Kidney capillary endothelial cell (primary cell): ENCODE measurements at places on chromosomes 1 and 21.

DNA sequence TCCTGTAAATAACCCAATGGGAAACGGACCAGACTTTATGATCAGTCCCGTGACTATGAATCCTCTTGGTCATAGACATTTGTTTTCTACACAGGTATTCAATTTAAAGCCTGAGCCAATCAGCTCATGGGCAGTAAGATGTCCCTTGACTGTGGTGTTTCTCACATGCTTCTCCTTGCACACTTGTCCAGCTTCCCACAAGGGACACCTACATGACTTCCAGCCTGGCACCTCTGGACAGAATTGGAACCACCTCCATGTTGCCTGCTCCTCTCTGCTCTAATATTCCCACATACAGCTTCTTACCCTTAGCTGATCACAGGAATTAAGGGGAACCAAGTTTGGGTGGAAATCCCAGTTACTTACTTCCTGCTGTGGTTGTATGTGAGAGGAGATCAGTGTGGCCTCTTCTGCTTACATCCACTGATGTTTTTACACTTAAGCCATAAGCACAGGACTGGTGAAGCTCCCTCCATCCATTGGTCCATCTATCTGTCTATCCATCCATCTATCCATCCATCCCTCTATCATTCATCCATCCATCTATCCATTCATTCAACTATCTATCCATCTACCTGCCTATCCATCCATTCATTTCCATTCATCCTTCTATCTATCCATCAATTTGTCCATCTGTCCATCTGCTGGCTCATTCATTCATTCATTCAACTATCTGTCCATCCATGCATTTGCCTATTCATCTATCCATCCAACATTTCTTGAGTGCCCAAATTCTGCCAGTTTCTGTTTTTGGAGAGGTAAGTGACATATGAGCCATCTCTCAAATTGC is 16.4 kb downstream of the RUNX1 start:
- no peak for DNase-seq

- DNase-seq = no peak
Observed at GRCh38 chr21:25133939-25134338, 473.3 kb downstream of the MRPL39 start.

GRCh38 chr1:220711056-220711809 is 21.1 kb downstream of the C1orf115 start:
- DNase-seq = no peak

- no peak for DNase-seq
Observed at GRCh38 chr1:159152031-159152430, 19.4 kb upstream of the CADM3 start.

DNA sequence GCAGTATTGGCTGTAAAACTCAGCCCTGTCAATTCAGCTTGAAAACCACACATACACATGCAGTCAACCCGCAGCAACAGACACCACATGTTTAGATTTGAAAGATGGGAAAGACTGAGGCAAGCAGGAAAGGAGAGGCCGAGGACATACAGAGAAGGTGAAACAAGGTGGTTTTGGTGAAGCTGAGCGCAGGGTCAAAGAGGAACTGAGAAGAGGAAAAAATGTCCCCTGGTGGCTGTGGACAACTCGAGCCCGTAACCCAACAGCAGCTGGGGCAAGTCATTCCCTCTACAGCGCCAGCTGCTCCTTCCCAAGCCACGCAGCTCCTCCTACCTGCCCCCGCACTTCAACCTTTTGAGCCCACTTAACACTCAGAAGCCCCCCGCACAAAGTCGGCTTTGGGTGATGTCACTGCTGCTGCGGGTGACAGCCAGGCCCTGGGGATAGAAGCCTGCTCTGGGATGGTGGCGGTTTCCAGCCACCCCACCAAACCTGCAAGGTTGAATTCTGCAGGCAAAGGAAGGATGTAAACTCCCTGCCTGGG is 63.0 kb downstream of the KCNN3 start:
- DNase-seq = no peak

DNA sequence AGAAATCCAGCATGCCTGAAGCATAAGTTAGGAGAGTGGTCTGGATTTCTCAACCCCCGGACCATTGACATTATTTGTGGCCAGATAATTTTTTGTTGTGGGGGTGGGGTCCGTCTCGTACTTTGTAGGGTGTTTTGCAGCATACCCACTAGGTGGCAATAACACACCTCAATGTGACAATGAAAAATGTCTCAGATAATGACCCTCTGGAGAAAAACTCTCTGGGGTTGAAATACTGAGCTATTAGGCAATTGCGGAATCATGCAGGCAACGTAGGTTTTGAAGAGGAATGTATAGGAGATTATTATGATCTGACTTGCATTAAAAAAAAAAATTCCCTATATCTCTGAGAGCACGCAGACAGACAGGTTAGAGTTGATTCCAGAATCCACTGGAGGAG is 25.3 kb upstream of the RRP15 start:
- no peak for DNase-seq

DNA sequence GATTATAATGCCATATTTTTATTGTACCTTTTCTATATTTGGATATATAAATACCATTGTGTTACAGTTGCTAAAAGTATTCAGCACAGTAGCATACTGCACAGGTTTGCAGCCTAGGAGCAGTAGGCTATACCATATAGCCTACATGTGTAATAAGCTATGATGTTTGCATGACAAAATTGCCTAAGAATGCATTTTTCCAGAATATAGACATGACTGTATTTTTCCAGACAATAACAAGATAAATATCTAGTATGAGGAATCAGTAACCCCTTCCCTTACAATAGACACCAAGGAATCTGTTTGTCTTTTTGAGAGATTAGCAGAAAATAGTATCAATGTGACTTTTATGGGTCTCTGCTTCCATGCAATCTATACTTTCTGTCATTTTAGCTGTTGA is 228.6 kb downstream of the GRIK1 start:
- DNase-seq = no peak

DNA sequence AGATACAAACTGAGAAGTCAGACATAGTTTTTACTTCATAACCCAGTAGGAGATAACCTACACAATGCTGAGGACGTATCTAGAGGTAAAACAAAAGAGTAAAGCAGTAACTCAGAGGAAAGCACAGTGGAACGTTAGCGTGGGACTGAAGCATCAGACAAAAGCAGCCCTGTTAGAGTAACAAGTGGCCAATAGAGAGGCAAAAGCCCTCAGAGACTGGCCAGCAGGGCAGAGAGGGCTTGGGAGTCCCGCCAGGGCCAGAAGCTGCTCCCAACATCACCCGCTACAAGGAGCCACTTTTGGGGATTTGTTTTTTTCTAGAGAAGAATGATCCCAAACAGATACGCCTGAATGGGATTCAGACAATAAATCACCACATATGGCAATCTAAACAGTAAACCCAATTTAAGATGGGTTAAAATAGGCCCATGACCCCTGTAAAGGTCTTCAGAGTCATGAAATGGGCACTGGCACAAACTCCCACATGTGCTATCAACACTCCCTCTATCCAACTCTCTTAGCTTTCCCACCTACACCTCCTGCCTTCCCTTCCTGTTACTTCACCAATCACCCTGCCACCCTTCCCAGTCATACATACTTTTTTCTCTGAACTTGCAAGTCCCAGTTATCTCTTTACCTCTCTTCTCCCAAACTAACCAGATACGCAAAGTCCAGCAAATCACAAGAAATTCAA is 17.2 kb downstream of the TADA1 start:
- DNase-seq = no peak

GRCh38 chr1:96565546-96565945 is 156.0 kb upstream of the PTBP2 start:
- DNase-seq = no peak

DNA sequence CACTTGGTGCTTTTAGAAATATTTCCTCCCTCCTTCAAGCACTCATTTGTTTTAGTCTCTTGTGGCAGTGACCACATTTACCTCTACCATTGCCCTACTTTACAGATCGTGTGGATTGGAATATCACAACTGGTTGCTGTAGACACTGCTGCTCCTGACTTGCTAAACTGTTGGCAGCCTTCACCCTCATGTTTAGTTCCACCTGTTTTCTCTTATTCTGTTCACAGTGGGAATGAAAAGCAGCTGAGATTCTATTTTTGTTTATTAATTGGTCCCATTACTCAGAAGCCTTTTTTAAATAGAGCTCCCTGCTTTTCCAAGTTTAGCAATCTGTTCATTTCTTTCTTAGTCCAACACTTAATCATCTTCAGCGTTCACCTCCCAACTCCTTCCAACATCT is 308.9 kb downstream of the RWDD3 start:
- DNase-seq = no peak

GRCh38 chr1:192793983-192794767 is 14.7 kb upstream of the RGS2 start:
- DNase-seq = no peak

GRCh38 chr1:234698686-234699085 is 88.7 kb upstream of the IRF2BP2 start:
- no peak for DNase-seq

DNA sequence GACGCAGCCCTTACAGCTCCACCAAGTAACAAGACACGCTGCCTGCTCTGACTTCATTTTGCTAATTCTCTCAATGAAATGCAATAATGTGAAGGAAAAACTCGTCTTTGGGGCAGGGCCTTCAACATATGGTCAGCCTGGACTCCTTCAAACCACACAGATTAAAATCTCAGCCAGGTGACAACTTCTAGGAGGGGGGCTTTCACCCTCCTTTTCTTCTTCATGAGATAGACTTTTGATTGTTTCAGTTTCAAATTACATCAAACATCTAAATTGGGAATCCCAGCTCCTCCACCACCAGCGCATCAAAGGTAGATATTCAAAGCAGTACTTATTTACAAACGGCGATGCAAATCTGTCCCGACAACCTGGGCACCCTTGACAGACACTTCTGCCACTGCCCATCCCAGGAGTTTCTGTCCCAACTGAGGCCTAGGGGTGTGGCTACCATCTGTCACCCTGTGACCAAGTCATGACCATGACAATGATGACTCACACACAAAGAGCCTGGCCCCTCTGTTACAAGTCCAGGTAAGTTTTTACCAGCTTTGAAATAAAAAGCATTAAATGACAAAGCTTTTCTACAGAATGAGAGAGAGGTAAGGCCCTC is 29.7 kb downstream of the SSBP3 start:
- DNase-seq = no peak

GRCh38 chr1:234324821-234325220 is 48.4 kb upstream of the COA6 start:
- no peak for DNase-seq

GRCh38 chr1:25641931-25642573 is 25.5 kb downstream of the MAN1C1 start:
- DNase-seq = no peak

- DNase-seq = no peak
Observed at GRCh38 chr1:153903841-153904455, 18.8 kb downstream of the GATAD2B start.

DNA sequence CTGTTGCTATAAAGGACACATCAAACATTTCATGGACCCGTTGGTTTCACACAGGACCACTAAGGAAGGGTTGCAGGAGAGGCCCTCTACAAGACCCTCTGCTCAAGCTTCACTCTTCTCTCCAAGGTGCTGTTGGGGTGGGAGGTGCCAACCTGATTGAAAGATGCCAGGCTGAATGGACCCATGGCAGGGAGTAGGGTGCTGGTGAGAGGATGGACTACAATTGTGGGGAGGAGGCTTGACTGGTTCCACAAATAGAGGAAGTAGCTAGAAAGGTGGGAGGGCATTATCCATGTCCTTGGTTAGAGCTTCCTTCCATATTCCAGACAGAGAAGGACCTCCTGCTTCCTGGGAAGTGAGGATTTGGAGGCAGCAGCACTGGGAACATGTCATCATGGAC is 167.6 kb upstream of the HMGB4 start:
- no peak for DNase-seq

DNA sequence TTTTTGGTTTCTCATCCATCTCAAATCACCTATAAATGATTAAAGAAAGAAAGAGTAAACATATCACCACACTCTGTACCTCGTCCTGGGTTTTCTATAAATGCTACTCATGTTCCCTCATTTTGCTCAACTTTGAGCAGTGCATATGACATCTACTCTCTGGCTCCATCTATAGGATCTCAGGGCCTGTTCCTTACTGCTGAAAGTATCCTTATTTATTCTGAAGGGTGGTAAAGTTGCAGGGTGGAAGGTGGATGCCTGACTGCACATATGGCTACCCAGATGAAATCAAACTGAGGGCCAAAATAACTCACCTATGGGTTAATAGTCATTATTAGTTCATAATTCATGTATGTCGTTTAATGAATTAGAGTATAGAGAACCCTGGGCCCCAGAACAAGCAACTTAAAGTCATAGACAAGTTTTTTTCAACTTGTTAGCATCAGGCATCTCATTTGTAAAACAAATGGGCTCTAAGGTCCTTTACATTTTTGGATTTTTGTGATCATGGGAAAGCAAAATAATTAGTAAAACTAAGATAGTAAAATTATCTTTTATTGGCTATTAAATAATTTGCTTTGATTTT is 46.5 kb downstream of the NCF2 start:
- DNase-seq = peak; percentile 59

- DNase-seq = peak; percentile 9
Observed at GRCh38 chr1:54054438-54054749, 986 bp downstream of the TCEANC2 start.

DNA sequence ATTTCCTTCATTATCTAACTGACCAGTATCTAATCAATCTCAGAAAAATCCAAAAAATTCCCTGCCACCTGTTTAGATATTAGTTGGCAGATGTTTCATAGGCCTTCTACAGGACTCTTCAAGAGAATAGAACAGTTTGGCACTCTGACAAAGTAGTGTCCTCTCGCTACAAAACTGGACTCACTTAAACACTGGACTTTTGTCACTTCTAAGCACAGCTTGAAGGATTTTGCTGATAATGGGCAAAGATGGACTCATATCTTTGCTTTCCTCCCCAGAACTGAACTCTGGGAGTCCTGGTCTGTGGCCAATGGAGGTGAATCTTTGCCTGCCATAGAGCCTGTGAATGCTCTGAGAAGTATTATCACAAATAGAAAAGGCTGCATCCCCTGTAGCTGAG is 58.2 kb upstream of the ZNF326 start:
- DNase-seq = no peak

DNA sequence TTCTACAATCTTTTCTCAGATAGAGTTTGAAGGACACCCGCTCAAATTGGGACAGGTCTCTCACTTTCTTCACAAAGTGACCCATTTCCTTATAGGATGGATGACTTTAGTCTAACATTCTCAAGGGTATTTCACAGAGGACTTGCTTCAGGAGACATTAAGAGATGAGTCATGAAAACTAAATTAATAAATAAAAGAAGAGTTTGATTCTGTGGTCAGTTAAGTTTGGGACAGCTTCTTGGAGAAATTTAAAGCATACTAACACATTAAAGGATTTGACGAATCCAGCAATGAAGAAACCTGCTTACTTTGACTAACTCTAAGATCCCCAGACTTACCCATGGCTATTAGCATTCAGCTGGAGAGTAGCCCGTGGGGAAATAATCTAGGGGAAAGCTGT is 95.6 kb upstream of the RAB3GAP2 start:
- DNase-seq = no peak

- no peak for DNase-seq
Observed at GRCh38 chr21:25640202-25640942, 1.3 kb downstream of the JAM2 start.

DNA sequence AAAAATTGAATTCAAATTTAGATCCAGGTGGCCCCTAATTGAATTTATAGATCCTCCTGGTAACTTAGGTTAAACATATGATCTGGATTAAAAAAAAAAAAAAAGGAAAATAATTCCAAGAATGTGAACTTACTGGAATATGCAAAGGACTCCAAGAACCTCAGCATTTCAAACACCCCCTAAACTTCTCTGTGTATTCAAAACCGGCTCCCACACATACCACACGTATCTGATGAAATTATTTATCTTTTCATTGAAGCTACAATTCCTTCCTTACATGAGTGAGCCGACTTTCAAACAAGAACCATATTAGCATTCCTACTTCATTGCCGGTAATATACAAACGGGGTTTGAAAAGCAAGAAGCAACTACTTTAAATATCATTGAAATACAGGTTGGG is 61.4 kb upstream of the FMN2 start:
- no peak for DNase-seq
